NCI-H1930 (cell line): ENCODE measurements at places on chromosomes 4 and X.

- DNase-seq = no peak
Observed at GRCh38 chr4:22616516-22616915, 76.2 kb upstream of the GBA3 start.

- no peak for DNase-seq
Observed at GRCh38 chr4:7521666-7522065, 86.9 kb upstream of the PSAPL1 start.

DNA sequence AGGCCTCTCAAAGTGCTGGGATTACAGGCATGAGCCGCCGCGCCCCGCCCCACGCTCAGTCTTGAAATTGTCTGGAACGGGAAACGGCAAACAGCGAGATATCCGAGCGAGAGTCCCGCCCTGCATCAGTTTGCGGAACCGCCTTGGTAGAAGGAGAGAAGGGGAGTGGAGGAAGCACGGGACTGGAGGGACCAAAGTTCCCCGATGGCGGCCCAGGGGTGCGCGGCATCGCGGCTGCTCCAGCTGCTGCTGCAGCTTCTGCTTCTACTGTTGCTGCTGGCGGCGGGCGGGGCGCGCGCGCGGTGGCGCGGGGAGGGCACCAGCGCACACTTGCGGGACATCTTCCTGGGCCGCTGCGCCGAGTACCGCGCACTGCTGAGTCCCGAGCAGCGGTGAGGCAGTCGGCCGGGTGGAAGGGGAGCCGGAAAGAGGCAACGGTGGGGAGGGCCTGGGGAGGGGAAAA lies at the start of gene BST1:
TSS of gene BST1 (plus strand) at position 125 of the 463 bp plus-strand sequence. CDS start at position 205, 80 bp downstream.
- no peak for DNase-seq

DNA sequence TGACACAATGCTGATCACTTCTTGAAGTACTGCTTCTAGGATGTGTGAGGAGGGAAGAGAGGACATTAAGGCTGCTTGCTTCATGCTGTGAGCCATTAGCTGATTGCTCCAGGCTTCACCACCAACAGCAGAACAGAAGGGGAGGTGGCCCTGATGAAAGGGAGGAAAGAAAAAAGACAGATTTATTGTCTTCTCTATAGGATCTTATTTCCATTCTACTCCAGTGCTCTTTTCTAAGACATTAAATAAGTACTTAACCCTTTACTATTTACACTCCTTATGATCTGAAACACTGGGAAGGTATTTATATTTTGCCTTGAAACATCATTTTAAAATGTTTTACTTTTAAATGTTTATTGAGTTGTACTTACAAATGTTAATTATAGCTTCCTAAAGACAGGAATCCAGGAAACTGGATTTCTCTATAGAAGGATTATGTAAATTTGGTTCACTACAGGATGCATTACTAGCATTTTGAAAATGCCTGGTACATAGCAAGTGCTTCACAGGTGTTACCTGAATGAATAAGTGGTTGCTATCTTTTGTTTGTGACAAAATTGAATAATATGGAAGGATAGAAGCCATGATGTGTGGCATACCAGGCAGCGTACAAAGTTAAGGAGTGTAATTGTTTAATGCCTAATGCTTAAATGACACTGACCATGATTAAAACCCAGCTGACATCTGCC lies 680.9 kb upstream of the ATOH1 start:
- peak; percentile 17 for DNase-seq

DNA sequence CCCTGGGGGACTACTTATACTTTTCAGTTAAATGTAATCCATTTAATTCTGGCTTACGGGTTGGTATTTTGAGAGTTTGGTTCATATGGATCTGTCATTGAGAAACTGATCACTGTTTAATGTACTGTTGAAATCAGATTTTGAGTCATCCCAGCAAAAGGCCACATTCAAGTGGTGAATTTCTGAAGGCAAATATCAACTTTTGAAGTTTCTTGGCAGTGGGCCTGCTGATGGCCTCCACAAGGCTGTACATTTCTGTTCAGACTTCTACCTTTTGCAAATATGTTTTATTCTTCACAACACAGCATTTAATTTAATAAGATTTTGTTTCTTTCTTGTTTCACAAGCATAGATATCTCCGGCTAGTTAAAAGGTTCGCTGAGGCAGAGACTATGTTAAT lies 138.7 kb downstream of the PDGFC start:
- no peak for DNase-seq

GRCh38 chr4:133524369-133524768 lies 375.3 kb downstream of the PCDH10 start:
- DNase-seq = no peak

DNA sequence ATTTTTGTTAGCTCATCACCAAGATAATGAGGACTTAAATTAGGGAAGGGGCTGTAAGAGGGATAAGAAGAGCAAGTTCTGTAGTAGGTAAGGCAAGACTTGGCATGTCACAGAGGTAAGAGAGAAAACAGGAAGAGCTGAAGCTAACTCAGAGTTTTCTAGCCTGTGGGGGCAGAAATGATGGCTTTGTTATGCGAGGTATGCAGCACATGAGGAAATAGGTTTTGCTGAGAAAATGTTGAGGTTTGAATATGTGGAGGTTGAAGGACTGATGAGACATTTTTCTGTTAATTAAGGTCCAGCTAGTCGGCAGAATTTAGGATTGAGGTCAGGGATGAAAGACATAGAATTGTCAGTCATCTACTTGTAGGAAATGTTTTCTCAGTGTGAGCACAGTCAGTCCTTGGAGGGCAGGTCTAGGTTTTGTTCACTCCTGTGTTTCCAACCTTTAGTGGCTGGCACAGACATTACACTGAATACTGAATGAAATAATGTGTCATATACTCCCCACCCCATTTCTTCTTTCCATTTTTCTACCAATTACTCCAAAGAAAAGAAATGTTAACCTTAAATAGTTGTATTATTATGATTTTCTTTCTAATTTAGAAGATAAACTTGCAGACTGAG lies 154.0 kb upstream of the AADAT start:
- DNase-seq = no peak

DNA sequence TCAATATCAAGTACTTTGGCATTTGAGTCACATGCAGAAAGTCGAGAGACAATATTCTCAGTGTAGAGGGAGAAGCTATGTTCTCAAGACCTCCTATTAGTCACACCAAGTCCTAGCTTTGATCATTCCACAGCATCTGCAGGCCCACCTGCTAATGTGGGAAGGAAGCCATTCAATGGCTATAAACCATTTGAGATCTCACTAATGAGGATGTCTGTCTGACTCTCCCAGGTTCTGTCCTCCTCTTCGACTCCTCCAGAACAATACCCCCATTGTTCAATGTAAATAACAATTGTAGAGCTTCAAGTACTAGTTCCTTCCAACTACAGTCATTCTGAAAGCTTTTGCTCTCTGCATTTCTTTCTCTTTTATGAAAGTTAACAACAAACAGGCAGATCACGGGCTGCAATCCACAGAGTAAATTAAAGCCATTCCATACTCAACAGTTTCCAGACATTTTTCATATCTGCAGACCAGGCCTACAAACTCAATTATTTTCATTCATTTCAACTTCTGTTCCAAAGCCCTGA lies 140.2 kb upstream of the EDNRA start:
- no peak for DNase-seq

DNA sequence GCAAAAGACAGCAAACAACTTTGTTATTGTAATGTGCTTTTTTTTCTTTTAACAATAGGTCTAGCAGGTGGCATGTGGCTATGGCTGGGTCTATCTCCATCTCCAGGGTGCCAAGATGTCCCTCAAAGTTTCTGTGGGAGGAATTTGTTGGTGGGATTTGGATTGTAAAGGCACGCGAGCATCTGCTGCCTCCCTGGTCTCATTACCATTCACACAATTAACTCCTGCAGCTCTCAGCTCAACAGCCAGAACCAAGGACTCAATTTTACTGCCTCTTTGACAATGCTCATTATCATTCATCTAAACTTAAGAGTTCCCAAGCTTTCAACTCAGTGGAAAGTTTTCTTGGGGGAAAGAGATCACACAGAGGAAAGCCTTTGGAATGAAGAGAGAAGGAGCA lies 10.9 kb upstream of the PCDH18 start:
- no peak for DNase-seq

DNA sequence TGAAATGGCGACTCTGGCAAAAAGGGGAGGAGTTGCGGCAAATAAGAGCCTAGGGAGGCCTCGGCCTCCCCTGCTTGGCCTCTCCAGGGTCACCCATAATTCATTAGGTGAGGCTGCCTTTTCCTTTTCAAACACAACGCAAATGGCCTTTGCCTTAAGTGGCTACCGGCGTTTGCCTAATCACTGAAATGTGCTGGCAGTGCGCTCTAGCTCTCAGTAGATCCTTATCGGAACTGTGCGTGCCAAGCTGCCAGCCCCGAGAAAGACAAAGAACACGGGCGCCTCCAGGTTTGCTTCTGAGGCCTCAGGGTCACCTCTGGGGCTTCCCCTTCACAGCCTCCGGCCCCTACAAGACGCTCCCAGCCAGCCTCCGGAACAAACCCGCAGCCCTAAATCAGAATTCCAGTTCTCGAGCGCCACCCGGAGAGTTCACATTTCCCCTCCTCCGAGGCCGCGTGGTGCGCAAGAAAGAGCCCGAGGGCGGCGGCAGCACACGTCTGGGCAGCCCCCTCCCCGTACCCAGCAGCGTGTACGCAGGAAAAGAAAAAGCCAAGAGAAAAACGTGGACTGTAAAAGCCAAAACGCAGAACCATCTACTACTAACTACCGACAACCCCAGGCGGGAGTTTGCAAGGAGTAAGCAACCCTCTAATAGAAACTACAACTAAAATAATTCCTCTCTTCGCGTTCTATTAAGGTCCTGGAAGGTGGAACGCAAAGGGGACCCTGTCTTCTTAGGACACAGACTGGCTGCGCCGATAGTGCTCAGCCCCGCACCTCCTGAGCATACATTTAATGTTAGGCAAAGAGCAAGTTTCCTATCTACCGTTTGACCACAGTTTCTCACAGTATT lies 76.5 kb upstream of the BCOR start:
- peak; percentile 9 for DNase-seq

DNA sequence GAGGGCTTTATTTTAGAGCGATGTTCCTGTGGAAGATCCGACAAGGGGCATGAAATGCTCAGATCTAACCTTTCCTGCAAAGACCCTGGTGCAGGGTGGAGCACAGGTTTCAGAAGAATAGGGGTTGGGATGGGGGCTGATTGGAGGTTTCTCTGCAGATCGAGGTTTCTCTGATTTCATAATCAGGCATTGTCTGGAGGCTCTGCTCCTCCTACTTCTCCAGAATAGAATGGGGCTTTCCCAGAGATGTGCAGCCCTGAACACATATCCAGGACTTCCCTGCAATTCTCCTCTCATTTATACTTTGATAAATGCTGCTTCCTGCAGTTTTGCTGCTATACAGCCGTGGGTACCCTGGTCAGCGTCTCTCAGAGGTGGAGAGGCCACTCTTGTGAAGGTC lies 397.6 kb upstream of the BOD1L1 start:
- no peak for DNase-seq
